ENCODE measurements at places on chromosomes 1 and 21.

DNA sequence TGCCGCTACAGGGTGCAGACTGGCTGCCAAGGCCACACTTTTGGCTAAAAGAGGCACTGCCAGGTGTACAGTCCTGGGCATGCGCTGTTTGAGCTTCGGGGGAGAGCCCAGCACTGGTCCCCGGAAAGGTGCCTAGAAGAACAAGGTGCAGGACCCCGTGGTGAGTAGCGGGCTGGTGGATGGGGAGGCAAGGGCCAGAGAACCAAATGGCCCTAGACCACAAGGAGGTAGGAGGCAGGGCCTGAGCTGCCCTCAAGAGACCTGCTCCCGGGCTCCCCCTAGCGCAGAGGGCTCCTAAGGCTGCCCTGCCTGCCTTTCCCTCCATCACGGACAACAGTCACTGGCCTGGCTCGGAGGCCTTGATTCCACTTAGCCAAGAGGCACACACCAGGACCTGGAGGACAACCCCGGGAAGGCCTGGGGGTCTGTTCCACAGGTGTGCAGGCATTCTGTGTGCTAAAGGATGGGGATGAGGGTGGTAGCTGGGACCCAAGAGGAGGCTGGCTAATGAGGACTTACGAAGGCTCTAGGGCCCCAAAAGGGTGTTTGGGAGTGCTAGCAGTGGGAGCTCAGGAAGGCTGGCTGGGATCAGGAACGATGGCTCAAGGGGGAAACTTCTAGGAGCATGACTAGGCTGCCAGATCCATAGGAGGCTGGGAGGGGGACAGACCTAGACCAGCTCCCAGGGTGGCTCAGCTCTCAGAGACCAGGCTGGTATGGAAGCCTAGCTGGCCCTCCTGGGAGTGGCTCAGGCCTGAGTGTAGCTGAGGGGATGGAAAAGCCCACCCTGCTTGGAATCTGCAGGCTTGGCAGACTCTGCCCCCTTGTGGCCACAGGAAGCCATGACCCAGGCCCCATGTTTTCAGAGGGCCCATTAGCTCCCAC, 742 bp downstream of the ARTN start:
- DNase-seq, result no peak

GRCh38 chr21:44872323-44872648, 1.2 kb downstream of the PTTG1IP start:
- DNase-seq, result no peak

- no peak for DNase-seq
These were observed 21.3 kb upstream of the KCNAB2 start for GRCh38 chr1:6024376-6024775.

DNA sequence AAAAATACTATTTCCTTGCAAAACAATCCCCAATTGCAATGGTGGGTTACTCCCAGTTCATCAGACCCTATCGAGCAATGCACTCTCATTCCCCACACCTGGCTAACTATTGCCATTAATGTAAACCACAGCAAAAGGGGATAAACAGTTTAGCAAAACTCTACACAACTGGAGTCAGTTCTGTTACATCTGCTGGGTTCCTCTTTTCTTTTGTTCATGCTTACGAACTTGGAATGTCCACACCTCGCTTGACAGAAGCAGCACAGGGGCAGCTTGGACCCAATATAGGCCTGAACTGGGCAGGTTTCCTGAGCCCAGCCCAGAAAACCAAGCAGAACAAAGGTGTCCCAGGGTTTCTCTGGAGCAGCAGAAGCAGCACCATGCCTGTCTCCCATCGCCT, 57.4 kb downstream of the ADSS2 start:
- DNase-seq, result no peak

DNA sequence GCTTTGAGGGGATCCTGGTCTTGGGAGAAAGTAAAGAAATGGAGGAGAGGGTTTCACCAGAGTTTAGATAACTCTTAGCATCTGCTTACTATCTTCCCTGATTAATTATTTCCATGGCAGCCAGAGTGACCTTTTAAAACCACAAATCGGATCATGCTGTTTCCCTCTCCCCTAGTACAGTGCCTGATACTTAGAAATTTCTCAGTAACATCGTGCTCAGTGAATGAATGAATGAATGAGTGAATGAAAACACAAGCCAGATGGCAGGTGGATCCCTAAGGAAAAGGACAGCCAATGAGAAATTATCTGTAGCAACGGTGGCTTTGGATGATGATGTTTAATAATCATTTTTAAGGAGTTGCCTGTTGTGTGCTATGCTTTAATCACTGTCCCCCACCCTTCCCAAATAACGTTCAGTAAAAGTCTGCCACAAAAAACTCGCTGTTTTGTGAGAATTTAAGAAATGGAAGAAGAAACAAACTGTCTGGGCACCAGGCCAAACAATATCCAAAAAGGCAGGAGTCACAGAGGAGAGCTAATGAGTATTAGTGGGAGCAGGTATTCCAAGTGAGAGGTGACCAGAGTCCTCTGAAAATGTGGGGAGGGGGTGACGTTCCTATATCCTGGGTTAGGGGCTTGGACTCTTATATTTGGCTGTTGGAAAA, 737 bp upstream of the SMAP2 start:
- no peak for DNase-seq

- no peak for DNase-seq
These were observed 29.3 kb upstream of the SERPINC1 start for GRCh38 chr1:173946380-173946921.

DNA sequence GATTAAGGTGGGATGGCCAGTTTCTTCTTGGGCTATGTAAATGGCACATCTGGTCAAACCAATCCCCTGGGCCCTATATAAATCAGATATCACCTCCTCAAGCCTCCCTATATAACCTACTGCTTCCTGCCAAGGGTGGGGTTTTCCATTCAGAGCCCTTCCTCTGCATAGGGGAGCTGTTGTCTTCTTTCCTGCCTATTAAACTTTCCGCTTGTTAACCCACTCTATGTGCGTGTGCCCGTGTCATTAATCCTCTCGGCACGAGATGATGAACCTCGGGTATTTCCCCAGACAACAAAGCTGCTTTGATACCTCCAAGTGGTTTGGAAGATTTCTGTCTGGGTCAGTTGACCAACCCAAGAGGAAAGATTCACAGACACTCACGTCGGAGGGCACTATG, 19.3 kb upstream of the SERTAD4 start:
- no peak for DNase-seq

DNA sequence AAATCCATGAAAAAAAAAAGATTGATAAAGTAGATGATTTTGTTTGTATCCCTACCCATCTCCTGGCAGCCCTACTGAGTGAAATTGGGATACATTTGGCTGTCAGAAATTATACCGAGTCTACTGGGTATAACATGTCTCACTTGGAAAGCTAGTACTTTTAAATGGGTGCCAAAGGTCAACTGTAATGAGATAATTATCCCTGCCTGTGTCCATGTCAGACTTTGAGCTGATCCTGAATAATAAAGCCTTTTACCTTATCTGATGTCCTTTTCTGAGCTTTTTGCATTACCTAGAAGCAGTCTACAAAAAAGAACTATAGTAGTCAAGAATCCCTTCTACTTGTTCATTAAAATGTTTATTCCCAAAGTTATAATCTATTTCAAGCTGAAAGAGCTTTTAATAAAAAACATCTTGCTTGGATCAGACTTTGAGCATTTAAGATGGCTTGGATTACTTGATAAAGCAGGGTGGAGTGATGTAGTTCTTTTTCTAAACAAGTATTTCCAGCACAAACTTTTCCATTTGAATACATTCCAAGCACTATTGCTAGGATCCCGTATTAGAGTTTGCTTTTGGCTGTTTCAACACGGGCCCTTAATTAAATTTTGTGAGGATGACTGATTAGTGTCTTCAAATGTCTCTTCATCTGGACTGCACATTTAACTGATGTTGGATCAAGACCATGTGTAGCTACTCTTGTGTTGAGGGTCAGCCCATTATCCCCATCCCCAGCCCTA, 69.2 kb downstream of the DTL start:
- DNase-seq, result no peak

- DNase-seq, result no peak
These were observed 88.5 kb upstream of the NFASC start for GRCh38 chr1:204782118-204782700.

DNA sequence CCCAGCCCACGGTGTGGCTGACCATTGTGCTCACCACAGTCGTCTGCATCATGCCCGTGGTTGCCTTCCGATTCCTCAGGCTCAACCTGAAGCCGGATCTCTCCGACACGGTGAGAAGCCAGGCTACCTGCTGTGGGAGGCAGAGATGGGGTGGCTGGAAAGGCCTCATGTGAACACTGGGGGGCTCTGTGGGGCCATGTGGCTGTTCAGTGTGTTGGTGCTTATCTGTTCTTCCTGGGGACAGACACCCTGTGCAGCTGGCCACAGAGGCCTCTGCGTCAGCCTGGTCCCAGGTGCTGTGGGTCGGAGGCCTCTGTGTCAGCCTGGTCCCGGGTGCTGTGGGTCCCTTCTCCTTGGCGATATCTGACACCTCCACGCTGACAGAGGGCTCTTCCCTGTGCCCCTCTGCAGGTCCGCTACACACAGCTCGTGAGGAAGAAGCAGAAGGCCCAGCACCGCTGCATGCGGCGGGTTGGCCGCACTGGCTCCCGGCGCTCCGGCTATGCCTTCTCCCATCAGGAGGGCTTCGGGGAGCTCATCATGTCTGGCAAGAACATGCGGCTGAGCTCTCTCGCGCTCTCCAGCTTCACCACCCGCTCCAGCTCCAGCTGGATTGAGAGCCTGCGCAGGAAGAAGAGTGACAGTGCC, 23.2 kb downstream of the ATP8B2 start:
- DNase-seq, result no peak

DNA sequence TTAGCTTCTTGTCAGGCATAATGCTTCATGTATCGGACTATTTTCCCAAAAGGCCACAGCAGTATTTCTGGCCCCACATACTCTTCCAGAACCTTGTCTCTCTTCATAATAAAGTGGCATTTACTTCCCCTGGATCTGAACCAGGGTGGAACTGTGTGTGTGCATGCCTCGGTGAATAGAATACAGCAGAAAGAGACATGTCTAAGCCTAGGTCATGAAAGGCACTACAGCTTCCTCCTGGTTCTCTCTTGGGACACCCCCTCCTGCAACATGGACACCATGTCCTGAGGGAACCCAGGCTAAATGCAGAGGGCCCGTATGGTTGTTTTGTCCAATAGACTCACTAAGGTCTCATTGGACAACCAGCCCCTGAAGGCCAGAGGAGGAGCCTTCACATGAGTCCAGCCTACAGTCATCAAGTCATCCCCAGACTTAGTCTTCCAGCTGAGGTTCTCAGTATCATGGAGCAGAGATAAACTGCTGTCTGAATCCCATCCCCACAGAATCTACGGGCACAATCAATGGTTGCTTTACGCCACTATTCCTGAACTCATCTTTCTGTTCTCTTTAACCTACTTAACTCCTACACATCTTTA, 35.0 kb downstream of the USP24 start:
- no peak for DNase-seq

GRCh38 chr1:1068517-1069055, 5.5 kb downstream of the RNF223 start:
- no peak for DNase-seq

DNA sequence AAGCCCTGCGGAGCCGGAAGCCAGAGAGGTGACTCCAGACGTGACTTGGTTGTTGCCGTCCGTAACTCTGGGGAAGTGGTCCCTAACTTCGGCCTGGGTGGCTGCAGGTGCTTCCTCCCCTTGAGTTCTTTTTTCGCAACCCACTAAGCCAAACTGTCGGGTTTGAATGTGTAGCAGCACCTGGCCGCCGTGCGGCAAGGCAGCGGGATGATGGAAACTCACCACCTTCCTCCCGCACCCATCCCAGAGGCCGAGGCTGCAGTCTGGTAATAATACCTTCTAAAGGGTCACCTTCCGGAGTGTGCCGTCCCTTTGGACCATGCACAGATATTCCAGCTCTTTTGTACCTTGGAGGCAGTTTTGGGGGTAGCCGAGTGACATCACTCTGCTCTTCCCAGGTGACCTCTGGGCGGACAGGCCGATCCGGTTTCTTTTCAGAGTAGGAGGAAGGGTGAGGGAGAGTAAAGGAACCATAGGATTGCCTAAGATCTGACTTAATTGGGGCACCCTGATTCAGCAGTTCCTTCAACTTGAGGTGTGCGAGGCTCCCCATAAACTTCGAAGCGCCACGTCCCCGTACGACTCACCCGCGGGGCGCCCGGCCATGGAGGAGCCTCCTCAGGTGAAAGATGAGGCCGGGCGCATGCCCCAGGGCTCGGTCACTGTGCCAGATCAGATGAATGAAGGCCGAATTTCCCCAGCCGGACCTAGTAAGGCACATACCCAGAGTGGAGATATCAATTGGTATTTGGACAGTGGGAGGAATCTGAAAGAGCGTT, 1.0 kb downstream of the KCNK1 start:
- DNase-seq, result no peak

DNA sequence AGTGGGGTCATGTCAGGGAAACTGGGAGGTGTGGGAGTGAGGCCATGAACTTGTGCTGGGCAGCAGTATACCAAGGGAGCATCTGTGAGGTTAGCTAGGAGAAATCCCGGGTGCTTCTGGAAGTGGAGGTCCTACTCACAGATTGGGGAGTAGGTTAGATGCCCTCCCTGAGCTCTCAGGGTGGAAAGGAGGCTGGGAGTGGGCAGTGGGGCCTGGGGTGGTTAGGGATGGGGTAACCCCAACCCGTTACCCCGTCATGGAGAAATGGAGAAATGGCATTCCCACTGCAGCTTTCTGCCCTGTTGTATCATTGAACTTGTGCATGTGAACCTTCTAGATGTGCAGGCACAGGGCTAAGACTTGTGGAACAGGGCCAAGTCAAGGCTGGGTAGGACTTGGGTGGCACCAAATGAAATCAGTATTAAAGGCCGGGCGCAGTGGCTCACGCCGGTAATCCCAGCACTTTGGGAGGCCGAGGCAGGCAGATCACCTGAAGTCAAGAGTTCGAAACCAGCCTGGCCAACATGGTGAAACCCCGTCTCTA, 27.2 kb downstream of the EXOC8 start:
- DNase-seq, result no peak

- no peak for DNase-seq
These were observed 85.9 kb downstream of the KIF26B start for GRCh38 chr1:245240648-245241165.

GRCh38 chr1:12566484-12567287, 51.3 kb downstream of the DHRS3 start:
- DNase-seq, result no peak

DNA sequence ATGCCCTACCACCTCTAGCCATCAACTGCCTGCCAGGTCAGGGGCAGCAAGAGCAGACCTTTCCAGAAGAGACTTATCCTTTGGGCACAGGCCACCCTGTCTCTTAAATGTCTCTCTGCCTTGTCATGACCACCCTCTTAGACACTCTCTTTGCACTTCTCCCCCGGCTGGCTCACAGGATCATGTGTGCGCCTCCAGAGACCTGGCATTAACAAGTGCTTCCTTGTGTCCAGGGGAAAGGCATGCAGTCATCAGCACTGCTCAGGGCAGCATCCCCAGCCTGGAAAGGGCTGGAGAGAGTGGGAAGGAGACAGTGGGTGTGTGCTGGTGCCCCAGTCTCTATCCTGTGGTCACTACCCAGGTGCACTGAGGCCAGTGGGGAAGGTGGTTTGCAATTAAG, 85.2 kb upstream of the TLR5 start:
- no peak for DNase-seq

GRCh38 chr1:64969305-64970046, 3.1 kb upstream of the JAK1 start:
- no peak for DNase-seq

GRCh38 chr1:67582625-67583461, 102.2 kb upstream of the GADD45A start:
- no peak for DNase-seq

GRCh38 chr1:180930687-180931086, 18.0 kb downstream of the KIAA1614 start:
- no peak for DNase-seq

All from stimulated activated CD8-positive, alpha-beta memory T cell treated with anti-CD3 and anti-CD28 coated beads, Interleukin-15, amount 100 ng/mL, for 48 hours (primary cell).